ENCODE measurements at places on chromosomes 11 and 22.

DNA sequence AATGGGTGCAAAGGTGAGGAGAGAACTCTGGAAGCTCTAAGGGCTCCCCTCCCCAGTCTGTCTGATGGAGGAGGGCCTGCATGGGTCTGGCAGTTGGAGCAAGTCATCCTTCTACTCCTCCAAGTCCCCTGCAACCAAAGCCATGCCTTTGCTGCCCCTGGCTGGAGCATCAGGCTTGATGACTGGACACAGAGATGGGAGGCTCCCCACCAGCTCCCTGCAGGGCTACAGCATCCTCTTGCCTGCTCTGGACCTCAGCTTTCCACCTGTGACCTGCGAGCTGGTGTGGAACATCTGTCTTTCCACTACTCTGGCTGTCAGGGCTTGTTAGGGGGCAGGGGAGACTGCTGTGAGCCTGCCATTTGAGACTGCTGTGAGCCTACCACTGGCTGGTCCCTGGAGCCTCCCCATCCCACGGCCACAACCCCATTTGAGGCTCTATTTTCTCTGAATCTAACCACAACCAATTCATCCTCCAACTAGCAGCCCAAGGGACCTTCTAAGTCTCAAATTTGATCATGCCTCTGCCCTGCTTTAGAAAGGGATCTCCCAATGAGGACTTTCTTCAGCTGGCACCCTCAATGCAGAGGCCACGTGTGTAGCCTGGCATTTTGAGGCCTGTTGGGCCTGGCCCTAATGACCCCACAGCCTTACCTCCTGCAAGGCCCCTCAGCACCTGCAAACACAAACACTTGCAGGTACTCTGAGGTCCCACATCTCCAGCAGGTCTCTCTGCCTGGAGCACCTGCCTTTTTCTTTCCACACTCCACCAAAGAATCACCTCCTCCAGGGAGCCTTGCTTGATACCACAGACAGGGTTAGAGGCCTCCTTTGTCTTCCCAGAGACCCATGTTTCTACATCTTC is 9.9 kb downstream of the P2RY6 start:
- no peak for DNase-seq

DNA sequence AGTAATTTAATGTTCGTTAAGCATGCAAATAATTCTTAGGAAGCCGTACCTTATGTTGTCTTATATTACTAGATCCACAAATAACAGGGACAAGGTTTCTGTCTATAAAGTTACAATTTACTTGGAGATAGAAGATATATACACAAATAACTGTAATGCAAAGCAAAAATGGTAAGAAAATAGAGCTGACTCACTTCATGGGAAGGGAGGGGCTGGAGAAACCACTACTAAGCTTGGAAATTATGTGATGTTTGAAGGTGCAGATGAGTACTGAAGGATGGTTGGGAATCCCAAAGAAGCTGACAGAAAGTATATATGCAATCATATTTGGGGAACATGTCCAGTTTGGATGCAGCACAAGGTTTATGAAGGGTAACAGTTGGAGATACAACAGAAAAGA is 4.0 kb downstream of the NPAT start:
- no peak for DNase-seq

DNA sequence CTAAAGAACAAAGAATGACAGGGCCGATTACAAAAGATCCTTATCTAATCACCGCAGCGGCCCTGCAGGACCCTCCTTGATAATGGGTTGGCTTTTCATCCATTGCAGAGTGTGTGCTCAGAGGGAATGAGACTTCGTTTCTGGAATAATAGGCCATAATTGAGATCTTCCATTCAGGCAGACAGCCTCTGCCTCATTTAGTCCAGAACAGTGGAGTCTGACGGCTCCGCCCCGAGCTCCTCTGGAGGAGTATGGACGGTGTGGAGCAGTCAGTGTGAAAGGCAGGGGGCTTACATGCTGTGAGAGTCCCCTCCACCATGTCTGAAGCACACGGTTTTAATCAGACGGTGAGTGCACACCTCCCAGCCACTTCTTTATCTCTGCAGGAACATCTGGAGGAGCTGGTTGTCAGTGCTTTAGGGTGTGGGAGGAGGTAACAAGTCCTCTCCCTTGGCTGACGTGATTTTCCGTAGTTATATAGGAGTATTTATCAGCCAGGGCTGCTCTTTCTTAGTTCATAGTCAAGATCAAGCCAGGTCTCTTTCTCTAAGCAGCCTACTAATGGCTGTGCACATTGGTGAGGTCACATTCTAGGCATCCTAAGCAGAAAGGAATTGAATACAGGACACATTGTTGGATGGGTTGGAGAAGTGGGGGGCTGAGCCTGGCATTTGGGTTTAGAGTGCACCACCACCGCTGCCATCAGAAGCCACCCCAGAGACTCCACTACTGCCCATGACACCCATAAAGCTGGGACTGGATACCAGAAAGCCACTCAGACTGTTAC is 1477.9 kb downstream of the TBC1D22A start:
- no peak for DNase-seq

- no peak for DNase-seq
Measured at GRCh38 chr11:76699451-76700091, 29.0 kb upstream of the LRRC32 start.

DNA sequence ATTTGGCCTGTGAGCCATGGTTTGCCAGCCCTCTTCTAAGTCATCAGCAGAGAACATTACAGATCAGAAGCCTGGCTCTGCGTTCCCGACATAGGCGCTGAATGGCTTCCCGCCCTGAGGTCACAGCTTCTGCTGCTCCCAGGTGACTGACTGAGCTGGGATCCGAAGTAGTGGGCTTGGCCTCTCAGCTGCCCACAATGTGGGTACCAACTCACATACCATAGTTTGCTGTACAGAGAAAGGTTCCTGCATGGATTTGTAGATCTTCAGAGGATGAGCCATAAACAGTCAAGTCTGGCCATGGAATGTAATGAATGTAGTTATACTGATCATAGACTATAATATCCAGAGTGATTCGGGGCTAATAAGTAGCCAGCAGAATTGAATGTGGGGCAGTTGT is 42.6 kb downstream of the TEAD1 start:
- no peak for DNase-seq

DNA sequence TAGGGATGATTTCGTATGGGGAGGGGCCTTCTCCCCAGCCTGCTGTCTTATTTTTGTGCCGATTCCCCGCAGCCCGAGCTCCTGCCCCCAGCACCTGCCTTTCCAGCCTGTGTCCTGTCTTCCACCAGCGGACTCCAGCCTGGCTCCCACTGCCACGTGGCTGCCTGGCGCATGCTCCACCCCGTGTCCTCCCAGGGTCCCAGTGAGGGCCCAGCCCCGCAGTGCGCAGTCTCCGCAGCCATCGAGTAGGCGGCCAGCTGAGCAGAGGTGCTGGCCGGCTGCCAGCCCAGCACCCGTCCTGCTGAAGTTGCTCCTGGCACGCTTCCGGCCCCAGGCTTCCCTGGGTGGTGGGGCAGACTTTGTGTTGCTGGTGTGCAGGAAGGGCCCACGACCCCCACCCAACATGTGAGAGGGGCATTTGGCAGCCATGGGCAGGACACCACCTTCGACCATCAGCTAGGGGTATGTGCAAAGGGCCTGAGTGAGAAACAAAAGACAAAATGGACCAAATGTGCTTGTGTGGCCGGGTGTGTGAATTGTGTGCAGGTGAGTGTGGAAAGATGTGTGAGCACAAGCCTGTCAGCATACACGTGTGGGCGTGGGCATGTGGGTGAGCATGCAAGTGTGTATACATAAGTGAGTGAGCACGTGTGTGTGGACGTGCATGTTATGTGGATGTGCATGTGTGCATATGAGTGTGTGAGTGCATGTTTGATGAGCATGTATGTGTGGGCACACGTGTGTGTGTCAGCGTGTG is 55.9 kb downstream of the RTN4R start:
- DNase-seq: no peak

GRCh38 chr11:8081591-8082250 is 710 bp downstream of the TUB start:
- DNase-seq: no peak

All from activated naive CD4-positive, alpha-beta T cell (primary cell).